ENCODE measurements at places on chromosomes 6 and 20.

DNA sequence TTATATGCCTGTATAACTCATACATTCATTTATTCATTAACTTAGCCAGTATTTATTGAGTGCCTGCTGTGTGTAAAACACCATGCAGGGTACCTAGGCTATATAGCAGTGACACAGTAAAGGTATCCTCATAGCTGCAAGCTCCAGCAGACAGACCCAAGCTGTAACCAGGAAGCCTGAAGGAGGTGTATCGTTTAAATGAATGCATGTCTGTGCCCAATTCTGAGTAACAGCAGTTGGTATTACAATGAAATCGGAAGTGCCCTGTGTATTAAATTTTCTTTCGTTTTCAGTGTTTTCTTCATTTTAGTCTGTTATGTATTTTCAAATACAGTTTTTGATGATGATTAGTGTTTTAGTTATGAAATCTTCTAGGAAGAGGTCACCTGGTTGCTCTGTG is 485.8 kb upstream of the SOX4 start:
- DNase-seq, result no peak

DNA sequence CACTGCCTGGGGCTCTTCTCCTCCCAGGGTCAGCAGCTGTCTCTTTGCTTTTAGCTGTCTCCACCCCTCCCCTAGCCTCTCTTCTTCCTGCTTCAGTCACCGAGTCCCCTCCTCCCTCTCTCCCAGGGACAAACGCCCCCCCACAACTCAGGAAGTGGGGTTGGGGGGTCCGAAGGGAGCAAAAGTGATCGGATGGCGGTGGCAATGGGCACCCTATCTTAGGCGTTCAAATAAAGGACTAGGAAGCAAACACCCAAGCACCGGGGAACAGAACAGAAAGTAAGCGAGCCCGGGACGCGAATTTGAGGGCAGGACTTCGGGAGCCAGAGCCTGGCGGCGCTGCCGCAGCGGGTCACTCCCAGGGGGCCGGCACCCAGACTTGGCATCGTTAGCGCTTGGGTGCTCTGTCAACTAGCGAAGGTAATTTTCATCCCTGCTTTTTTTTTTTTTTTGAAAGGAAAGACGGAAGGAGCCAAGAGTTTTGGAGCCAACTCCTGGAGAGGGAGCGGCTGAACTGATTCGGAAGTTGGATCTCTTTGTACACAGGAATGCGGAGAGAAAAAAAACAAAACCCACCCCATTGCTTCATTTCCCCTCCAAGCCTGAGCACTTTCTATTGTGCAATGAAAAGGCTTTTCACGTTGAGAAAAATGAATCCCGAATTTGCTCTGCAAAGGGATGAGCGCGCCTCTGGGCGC is 815 bp upstream of the ITPR3 start:
- DNase-seq, result no peak

DNA sequence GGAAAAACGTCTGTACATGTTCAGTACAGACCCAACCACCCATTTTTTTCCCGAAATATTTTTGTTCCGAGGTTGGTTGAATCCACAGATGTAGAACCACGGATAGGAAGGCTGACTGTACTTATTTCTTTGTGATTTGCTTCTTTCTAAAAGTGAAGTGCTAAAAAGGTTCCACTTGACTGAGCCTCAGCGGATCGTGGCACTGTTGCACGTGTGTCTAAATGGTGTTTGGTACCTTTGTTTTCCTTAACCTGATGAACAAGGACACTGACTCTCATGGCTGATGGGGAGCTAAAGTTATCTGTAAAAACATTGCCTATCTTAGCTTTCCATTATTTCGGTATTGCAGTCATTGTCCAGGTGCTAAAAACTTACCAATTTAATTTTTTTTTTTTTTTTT is 6.2 kb downstream of the BPHL start:
- DNase-seq, result no peak

- no peak for DNase-seq
These were observed 6.4 kb downstream of the TP53INP2 start for GRCh38 chr20:34710568-34710839.

DNA sequence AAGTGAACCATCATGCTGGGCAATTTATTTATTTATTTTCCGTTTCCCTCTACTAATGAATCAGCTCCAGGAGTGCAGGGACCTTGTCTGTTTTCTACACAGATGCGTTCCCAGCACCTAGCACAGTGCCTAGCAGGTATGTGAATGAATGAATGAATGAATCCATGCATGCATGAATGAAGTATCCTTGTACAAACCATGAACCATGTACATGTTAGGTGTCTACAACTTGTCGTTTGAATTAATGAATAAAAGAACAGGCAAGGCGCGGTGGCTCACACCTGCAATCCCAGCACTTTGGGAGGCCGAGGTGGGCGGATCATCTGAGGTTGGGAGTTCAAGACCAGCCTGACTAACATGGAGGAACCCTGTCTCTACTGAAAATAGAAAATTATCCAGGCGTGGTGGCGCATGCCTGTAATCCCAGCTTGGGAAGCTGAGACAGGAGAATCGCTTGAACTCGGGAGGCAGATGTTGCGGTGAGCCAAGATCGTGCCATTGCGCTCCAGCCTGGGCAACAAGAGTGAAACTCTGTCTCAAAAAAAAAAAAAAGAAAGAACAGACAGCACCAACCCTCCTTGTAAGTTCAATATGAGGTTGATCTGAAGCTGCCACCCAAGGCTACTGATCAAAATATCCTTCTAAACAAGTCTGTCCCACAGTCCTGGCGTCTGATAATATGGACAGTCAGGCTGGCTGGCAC is 27.3 kb upstream of the SLC9A8 start:
- no peak for DNase-seq

- DNase-seq, result no peak
These were observed 32.5 kb downstream of the BCL2L1 start for GRCh38 chr20:31690124-31690666.

All from GM19239 (cell line).